Stimulated activated memory B cell treated with anti-CD40 and anti-IgM and Interleukin-4, amounts not matched to agents 10 μg/mL and 1 μg/mL and 100 μg/mL, for 72 hours (primary cell): ENCODE measurements at places on chromosomes 16 and 17.
A peak's percentile ranks its signal among the peaks of the same experiment; 100 is the strongest.

DNA sequence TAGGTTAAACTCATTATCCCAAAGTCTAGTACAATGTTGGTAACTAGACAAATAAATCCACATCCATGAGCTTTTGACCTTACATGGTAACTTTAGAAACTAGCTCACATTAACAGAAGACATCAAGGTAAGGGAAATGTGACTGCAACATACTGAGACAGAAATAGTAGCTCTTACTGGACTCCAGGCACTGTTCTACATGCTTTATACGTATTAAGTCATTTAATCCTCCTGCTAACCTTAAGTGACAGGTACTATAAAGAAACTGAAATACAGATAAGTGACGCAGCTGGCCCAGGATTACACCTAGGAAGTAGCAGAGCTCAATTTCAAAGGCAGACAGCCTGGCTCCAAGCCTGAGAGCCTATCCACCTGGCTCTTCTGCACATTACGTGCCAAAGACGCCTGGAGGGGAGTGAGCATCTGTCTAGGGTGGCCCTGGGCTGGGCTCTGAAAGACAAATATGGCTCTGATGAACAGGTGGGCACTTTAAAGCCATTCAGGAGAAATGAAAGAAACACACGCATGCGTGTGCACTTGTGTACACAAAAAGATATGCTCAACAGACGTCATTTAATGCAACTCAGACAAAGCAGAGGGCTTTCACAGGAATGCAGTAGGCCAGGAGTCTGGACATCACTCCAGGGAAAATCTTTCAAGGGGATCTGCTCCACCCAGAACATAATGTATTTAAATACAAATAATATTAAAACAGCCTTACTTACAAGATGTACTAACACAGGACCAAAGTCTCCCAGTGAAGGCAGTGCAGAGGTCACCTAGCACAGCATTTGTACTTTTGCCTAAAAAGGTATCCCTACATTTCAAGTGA is 4.4 kb downstream of the ZC3H7A start:
- ATAC-seq, result no peak

- no peak for ATAC-seq
Measured at GRCh38 chr17:83195330-83196023, 116.1 kb downstream of the METRNL start.

DNA sequence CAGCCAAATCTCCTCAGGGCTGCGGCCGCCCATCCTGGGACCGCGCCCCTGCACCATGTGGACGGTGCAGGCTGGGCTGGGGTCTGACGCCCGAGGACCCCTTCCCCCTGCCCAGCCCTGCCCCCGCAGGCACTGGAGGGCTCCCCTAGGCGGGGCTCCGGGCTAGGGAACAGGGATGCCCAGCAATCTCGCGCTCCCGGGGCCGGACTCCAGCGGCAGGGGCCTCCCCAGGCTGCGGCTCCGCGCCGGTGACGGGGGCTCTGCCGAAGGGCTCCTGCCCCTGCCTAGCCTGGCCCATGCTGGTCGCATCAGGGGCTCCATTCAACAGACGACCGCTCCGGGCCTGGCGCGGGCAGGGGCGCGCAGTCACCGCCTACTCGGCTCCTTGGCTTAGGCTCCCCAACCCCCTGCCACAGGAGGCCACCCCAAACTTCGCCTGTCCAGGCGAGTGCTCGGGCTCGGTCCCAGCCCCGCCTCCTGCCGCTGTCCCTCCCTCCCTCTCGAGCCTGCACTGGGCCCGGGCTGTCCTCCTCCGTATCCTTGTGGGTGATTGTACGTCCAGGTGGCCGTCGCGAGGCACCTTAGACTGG is 27.4 kb upstream of the ADORA2B start:
- peak; percentile 25 for ATAC-seq

- ATAC-seq, result no peak
Measured at GRCh38 chr17:48582750-48583069, 4.6 kb upstream of the HOXB4 start.

DNA sequence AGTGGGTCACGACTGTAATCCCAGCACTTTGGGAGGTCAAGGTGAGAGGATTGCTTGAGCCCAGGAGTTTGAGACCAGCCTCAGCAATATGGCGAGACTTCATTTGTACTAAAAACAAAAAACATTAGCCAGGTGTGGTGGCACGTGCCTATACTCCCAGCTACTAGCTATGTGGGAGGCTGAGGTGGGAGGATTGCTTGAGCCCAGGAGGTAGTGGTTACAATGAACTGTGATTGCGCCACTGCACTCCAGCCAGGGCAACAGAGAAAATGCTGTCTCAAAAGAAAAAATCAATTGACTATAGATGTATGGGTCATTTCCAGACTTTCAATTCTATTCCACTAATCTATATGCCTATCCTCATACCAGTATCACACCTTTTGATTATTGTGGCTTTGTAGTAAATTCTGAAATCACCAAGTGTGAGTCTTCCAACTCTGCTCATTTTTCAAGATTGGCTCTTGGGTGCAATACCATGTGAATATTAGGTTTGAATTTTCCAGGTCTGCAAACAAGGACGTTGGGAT is 27.2 kb upstream of the CEP20 start:
- ATAC-seq, result no peak

DNA sequence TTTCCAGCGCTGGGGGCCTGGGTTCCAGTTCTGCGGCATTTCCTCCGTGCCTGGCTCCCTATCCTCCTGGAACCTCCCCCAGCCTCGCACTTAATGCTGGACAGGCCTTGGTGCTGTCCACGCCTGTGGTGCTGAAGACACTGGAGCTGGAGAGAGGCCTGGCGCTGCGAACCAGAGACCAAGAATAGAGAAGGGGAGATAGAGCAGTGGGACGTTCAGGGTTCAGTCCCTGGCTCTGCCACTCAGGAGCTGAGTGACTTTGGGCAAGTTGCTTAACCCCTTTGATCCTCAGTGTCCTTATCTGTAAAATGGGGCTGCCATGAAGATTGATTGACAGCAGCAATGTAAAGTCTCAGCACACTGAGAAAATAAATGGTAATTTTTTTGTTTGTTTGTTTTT is 11.9 kb downstream of the SBK1 start:
- no peak for ATAC-seq

DNA sequence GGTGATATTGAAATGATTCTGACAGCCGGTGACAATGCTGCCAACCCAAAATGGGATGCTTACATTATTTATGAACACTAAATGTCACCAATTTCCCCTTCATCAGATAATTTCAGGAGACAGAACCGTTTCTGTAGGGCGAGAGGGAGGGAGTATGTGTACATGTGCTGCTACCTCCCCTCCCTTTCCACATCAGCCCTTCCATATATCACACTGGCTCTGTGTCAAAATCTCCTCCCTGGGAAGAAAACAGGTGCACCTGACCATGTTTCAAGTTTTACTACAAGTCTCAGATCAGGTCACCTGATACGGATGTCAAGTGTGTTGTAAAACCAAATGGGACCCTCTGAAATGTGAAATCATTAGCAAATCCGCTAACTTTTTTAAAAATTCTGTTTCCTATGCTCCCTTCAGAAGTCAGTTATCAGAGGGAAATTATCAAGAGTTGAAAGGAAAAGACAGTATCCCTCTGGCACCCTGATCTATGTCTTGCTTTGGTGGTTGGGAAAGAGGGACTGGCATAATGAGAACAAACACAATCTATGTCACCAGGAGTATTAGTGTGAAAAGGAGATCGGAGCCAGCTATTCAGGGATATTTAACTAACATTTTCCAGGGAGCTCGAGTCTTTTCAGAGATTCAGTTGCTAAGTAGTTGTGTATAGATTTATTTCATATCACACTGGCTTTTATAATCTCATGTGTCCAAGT is 1002.3 kb upstream of the CDH8 start:
- ATAC-seq, result no peak

GRCh38 chr17:78176548-78177025 is 8.2 kb downstream of the SYNGR2 start:
- peak; percentile 69 for ATAC-seq

GRCh38 chr17:35991075-35991474 is 4.5 kb upstream of the CCL14 start:
- ATAC-seq, result no peak

GRCh38 chr16:3728424-3729160 is 11.3 kb upstream of the TRAP1 start:
- ATAC-seq, result no peak

- no peak for ATAC-seq
Measured at GRCh38 chr17:50916026-50916707, 50.0 kb upstream of the TOB1 start.

- ATAC-seq, result peak; percentile 98
Measured at GRCh38 chr17:29389982-29390850, at the start of gene TAOK1. TSS of gene TAOK1 (plus strand) at chr17:29390363. CDS start at chr17:29451549, 61,186 bp downstream.

DNA sequence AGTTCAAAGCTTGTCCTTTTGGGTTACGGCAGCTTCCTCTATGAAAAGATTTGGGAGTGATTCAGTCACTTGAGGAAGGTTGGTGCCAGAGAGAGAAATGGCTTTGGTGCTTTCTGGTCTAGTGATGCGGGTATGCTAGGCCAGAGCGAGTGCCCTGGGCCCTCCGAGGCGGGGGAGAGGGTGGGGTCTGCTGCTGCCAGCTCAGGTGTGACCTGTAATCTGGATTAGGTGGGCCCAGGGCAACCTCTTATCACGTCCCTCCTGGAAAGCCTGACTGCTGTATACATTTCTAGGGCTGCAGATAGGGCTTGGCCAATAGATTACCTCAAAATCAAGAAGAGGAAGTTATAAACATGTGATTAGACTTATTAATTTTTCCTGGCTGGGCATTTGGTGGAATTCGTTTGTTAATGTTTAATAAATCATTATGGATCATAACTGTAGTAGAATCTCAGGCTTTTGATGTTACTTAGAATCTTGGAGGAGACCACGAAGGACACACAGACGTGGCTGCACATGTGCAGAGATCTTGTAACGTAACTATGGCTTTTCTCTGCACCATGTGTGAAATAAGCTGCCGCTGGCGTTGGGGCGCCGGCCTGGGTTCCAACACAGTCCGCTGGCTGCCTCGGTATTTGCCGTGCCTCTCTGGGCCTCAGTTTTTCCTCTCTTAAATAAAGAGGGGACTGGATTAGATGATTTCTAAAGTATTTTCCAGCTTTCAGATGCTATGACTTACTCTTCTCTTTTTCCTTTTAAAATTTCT is 1.2 kb downstream of the IRF8 start:
- ATAC-seq, result no peak

- no peak for ATAC-seq
Measured at GRCh38 chr17:31544186-31544585, 152.7 kb downstream of the RAB11FIP4 start.

- no peak for ATAC-seq
Measured at GRCh38 chr16:85563515-85564276, 49.4 kb upstream of the GSE1 start.

- ATAC-seq, result no peak
Measured at GRCh38 chr17:17168401-17168800, 37.7 kb downstream of the PLD6 start.

DNA sequence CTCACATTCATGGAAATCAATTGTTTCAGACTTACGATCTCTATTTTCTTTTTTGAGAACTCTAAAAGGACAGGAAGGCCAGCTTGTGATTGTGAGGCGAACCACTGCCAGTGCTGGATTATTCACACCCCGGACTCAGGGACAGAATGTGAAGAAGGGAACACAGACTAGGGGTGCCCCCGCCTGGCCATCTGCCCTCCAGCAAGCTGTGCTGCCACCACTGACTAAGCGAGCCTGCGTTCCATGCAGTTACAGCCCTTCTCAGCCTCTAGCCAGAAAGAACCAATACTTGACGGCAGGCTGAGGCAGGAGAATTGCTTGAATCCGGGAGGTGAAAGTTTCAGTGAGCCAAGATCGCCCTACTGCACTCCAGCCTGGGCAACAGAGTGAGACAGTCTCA is 2.8 kb downstream of the HAGH start:
- ATAC-seq, result no peak

DNA sequence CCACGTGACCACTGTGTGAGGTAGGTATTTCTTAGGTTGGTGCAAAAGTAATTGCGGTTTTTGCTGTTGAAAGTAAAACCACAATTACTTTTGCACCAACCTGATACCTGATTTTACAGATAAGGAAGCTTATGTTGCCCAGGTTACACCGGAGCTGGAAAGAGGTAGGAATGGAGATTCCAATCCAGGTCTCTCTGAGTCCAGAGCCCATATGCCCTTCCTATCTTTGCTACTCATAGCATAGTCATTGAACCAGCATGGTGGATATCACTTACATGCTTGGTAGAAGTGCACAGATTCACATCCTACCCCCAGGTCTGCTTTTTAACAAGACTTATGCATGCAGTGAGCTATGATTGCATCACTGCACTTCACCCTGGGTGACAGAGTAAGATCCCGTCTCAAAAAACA is 61.8 kb downstream of the ARSG start:
- ATAC-seq, result no peak

- no peak for ATAC-seq
Measured at GRCh38 chr17:15482476-15482875, 15.1 kb upstream of the CDRT4 start.

GRCh38 chr16:1280783-1281182 is 24.9 kb downstream of the TPSD1 start:
- ATAC-seq, result no peak

DNA sequence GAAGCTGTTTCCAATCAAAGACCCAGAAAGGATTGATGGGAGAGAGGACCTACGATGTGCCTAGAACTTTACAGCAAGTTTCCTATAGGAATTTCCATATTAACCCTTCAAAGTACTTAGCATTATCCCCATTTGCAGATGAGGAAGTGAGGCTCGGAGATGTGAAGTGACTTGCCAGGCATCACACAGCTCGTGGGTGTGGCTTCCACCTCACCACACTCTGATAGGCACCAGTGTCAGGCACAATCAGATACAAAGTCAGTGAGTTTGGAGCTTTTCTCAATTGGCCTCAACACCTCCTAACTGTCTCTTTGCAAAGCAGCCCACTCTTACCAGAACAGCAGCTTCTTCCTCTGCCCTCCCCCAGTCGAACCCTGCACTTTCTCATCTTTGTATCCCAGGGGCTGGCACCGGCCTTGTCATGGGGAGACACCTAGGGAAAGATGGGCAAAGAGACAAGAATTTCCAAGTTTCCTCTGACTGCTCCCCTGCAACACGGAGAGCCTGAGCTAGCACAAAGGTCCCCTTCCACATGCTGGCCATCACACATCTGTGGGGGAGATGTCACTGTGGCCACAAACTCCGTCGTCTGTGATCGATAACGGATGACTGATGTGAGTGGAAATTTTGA is 37.4 kb upstream of the CCL1 start:
- no peak for ATAC-seq

GRCh38 chr16:25679511-25679910 is 12.2 kb upstream of the HS3ST4 start:
- no peak for ATAC-seq

DNA sequence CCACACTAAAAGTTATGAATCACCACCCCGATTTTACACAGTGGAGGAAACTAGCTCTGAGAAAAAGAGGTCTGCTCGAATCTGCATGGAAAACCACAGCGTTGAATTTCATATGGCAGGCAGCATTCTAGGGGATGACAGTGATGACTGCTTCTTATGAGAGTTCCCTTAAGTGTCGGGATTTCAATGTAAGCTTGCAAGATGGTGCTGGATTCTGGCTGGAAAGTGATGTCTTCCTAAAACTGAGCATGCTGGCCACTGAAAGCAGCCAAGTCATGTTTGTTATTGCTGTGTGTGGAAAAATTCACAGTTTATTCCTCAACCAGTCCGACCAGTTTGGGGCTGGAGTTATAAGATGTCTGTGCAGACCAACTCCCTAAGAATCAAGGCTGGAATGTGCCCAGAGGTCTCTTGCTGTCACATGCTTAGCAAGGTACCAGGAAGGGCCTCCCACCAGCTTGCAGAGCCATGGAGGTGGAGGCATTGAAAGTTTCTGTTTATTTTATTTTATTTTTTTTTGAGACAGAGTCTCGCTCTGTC is 37.2 kb upstream of the GAN start:
- no peak for ATAC-seq

GRCh38 chr17:33521784-33522183 is 228.7 kb upstream of the ASIC2 start:
- ATAC-seq, result no peak

- no peak for ATAC-seq
Measured at GRCh38 chr17:74831444-74832146, 28.1 kb downstream of the GRIN2C start.

- no peak for ATAC-seq
Measured at GRCh38 chr16:88566158-88566557, 4.0 kb upstream of the ZC3H18 start.
